Activated CD4-positive, alpha-beta memory T cell treated with anti-CD3 and anti-CD28 coated beads, Interleukin-2, amount 10 ng/mL, durations not matched to agents 7 days and 5 days (primary cell): ENCODE measurements at places on chromosomes 2 and 18. TPM values are rescaled to one million over a fixed set of nuclear protein-coding genes. Genes with fewer than 3 reads are reported as not detected.

FOXD4L1 gene
- total RNA-seq, result 0.23 TPM

HOXD8 gene
- total RNA-seq, result not detected

NABP1 gene
- 73.5 TPM for total RNA-seq

DNA sequence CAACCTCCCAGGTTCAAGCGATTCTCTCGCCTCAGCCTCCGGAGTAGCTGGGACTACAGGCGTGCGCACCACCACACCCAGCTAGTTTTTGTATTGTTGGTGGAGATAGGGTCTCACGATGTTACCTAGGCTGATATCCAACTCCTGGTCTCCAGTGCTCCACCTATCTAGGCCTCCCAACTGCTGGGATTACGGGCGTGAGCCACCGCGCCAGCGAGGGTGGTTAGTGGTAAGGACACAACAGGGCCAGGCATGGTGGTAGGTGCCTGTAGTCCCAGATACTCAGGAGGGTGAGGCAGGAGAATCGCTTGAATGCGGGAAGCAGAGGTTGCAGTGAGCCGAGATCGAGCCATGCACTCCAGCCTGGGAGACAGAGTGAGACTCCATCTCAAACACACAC is 26.6 kb upstream of the DUSP2 start:
- DNase-seq, result no peak
- H3K27ac ChIP-seq, result no peak overlapping the region
- H3K36me3 ChIP-seq, result no peaks in the 10 kb centered on the region
- peaks cover 9% of the 10 kb centered on the region for H3K4me1 ChIP-seq
- H3K4me3 ChIP-seq, result no peak overlapping the region

DNA sequence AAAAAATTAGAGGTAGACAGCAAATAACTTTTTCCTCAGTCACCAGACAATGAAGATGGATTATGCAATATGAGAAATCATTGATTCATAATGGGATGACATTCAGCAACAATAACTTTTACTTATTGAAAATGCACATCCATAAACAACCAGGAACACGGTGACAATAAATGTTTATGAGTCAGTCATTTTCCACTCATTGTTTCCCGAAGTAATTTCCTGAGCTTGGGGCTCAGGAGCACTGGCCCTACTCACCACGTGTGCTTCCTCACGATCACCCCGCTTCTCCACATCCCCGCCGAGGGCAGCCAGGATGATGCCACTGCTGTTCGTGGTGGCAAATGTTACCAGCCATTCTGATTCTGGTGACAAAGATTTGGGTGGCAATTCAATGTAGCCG is 156.3 kb downstream of the LAMA1 start:
- H3K36me3 ChIP-seq, result no peaks in the 10 kb centered on the region
- H3K4me3 ChIP-seq, result no peak overlapping the region
- no peak overlapping the region for H3K27ac ChIP-seq
- no peaks in the 10 kb centered on the region for H3K4me1 ChIP-seq
- no peak for DNase-seq

DNA sequence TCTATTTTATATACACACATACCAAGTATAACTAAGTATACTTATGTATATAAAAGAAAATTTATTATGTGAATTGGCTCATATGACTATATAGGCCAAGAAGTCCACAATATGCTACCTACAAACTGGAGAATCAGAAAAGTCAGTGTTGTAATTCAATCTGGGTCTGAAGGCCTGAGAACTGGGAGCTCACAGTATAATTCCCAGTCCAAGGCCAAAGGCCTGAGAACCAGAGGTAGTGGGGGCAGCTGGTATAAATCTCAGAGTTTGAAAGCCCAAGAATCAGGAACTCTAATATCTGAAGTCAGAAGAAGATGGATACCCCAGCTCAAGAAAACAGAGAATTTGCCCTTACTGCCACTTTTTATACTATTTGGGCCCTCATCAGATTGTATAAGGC is 38.9 kb upstream of the TFPI start:
- no peak for DNase-seq
- H3K4me1 ChIP-seq, result no peaks in the 10 kb centered on the region
- no peaks in the 10 kb centered on the region for H3K27me3 ChIP-seq
- no peaks in the 10 kb centered on the region for H3K36me3 ChIP-seq

DNA sequence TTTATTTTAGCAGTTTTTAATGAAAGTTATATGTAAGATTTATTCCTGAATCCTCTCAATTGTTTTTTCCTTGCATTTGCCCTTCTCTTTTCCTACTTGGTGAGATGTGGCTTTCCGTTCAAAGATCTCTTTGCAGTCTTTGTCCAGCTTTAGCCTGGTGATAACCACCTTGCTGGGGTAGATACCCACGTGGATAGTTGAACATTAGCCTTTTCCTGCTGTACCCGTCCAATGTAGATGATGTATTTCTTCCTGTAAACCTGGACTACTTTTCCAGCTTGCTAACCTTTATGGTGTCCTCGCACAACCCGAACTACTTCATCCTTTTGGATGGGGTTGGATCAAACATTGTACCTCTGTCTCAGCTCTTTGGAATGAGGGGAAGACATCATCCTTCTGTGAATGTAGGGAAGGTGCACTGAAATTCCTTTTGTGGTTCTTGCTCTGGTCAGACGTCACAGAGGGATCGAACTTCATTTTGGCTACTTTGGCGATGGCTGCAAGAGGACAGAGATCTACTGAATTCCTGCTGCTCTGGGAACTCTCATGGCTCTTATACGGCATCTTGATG is 293.2 kb upstream of the EPAS1 start:
- H3K27ac ChIP-seq, result no peak overlapping the region
- H3K27me3 ChIP-seq, result no peaks in the 10 kb centered on the region

GRCh38 chr2:198339116-198339515 is 534.7 kb downstream of the PLCL1 start:
- DNase-seq, result no peak
- no peaks in the 10 kb centered on the region for H3K36me3 ChIP-seq
- H3K4me3 ChIP-seq, result no peak overlapping the region
- no peaks in the 10 kb centered on the region for H3K4me1 ChIP-seq

- no peaks in the 10 kb centered on the region for H3K4me1 ChIP-seq
- H3K27me3 ChIP-seq, result peaks cover 12% of the 10 kb centered on the region
- no peak overlapping the region for H3K27ac ChIP-seq
- H3K4me3 ChIP-seq, result no peak overlapping the region
- no peak for DNase-seq
Observed at GRCh38 chr2:229665158-229665557, 49.2 kb downstream of the DNER start.

DNA sequence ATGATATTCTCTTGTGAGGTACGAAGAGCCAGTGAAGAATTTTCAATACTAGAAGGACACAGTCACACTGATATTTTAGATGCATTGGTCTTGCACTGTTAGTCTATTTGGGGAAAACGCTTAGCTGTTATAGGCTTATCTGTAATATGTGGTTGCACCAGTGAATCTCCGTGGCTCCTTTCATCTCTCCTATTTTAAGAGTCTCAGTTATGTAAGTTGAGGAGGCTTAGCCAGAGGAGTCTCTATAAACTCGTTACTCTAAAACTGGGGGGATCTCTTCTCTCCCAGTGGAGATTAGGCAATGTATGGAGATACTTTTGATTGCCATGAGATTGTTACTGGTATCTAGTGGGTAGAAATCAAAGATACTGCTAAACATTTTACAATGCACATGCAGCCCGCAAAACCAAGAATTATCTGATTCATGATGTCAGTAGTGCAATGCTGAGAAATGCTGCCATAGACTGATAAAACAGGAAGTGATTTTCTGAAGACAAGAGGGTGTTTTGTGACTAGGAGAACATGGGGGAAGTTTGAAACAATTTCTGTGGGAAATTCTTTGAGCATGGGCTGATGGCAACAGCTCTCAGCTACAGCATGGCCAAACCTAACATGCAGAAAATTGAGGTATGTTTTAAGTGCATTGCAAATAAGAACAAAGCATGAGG is 339.1 kb downstream of the SOX11 start:
- H3K4me3 ChIP-seq, result no peak overlapping the region
- no peaks in the 10 kb centered on the region for H3K4me1 ChIP-seq
- H3K27ac ChIP-seq, result no peak overlapping the region
- no peaks in the 10 kb centered on the region for H3K27me3 ChIP-seq
- no peaks in the 10 kb centered on the region for H3K36me3 ChIP-seq

DNA sequence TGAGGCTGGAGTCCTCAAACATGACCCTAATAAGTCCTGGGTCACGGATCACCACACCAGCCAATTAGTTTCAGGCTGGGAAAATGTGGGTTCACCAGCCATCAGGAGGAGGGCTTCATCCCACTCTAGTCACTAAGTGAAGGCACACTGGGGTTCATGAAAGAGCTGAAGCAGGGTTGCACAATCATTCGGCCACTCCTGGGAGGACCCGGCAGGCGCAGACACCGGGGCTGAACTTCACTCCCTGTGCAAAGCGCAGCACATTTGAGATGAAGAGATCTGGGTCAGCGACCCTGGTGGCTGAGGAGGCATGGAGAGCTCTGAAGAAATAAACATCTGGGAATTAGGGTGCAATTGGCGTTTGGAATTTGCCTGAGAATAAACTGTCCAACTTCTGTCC is 684.4 kb upstream of the SALL3 start:
- H3K4me3 ChIP-seq, result no peak overlapping the region
- H3K27me3 ChIP-seq, result no peaks in the 10 kb centered on the region
- no peaks in the 10 kb centered on the region for H3K4me1 ChIP-seq
- no peak overlapping the region for H3K27ac ChIP-seq

DNA sequence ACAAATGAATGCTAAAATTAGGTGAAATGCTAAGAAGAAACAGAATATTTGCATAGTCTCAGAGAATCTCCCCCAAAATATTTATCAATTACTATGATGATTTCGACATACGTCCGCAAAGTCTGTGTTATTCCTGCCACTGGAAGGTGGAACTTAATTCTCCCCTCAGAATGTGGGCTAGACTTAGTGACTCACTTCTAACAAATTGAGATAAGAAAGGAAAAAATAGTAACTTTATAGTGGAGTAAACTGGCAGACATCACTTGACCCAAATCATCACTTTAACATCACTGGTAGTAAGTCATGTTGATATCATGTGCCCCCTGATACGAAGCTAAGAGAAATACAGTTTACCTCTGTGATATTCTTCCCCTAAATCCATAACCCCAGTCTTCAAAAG is 23.5 kb downstream of the HADHB start:
- H3K4me3 ChIP-seq, result no peak overlapping the region
- H3K27me3 ChIP-seq, result no peaks in the 10 kb centered on the region
- H3K36me3 ChIP-seq, result peaks cover 12% of the 10 kb centered on the region
- no peak for DNase-seq
- H3K27ac ChIP-seq, result no peak overlapping the region
